RPMI7951 (cell line): ENCODE measurements at places on chromosomes 3 and 15.

GRCh38 chr15:51331141-51331540 is 7.3 kb downstream of the CYP19A1 start:
- DNase-seq = no peak

GRCh38 chr3:122272879-122273278 is 52.2 kb upstream of the CSTA start:
- no peak for DNase-seq

DNA sequence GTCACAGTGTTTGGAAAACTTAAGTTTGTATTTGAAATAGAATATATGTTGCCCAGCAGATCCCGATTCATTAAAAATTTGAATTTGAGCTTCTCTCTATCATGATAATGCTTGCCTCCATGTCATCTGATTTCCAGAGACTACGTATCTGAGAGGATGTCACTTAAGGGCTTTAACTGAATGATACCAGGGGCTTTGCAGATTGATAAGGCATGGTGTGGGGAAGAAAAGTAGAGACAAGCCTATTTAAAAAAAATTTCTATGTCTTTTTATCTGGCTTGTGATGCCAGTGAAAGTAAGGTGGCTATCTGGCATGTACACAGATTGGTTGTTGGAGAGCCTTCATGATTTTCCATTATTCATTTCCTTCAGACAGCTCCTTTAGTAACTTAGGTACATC is 72.7 kb downstream of the UBE2E2 start:
- no peak for DNase-seq

DNA sequence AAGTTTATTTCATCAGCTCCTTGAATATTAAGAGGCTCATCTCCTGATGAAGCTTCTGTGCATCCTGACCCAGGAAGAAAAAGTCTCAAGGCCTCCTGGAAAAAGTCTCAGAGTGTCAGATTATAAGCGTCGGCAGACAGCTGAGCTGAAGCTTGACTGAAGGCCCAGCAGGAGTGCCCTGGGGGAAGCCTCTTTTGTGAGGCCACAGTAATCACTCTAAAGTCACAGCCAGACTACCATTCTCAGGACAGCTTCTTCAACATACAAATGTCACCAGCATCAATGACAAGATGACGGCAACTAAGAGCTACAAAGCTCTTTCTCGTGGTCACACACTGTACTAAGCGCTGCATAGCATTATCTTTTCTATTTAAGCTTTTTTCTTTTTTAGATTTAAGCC is 72.7 kb upstream of the LRRN1 start:
- no peak for DNase-seq

GRCh38 chr3:48273594-48274211 is 32.8 kb downstream of the ZNF589 start:
- peak; percentile 59 for DNase-seq

- no peak for DNase-seq
Observed at GRCh38 chr3:194702545-194702944, 16.9 kb downstream of the FAM43A start.

DNA sequence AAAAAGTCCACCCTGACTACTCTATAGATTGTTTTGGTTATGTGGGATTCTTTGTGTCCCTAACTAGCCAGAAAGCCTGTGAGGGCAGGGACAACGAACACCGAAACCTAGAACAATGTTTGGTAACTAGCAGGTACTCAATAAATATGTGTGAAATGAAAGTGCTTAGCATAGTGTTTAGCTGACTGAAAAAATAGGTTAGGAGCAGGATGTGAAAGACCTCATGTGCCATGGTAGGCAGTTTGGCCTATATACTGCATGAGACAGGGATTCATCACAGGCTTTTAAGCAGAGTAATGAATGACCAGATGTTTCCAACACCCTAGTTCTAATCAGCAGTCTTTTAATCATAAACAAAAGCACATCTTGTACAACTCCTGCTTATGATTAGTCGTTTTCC is 64.2 kb downstream of the MYO5A start:
- DNase-seq = no peak

DNA sequence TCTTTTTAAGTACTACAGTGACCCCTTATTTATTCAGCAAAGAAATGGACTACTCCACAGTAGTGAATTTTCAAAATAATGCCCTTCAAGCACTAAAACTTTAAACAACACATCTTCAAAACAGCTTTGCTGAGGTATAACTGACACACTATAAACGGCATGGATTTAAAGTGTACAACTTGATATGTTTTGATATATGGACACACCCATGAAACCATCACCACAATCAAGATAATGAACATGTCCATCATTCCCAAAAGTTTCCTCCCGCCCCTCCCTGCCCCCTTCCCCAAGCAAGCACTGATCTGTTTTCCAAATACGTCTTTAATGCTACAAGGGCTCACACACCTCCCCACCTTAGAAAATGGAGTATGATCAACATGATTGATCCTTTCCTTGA is 1.6 kb upstream of the FURIN start:
- DNase-seq = no peak
